ENCODE measurements at places on chromosomes 3 and 15. TPM values are rescaled to one million over a fixed set of nuclear protein-coding genes. Genes with fewer than 3 reads are reported as not detected.

The CLPX gene
- 19.5 TPM for total RNA-seq

The BCL6 gene
- total RNA-seq, result 14.6 TPM

The ROPN1 gene
- not detected for total RNA-seq

The MORC1 gene
- not detected for total RNA-seq

The PDCD6IP gene
- 74.1 TPM for total RNA-seq

The PPP1R14D gene
- total RNA-seq, result not detected

The ZNF592 gene
- total RNA-seq, result 5.5 TPM

The ANKUB1 gene
- not detected for total RNA-seq

The PLCB2 gene
- 2.2 TPM for total RNA-seq

The FES gene
- 20.0 TPM for total RNA-seq

The ST3GAL6 gene
- total RNA-seq, result 0.74 TPM

The GALK2 gene
- 36.9 TPM for total RNA-seq

The POC1A gene
- 31.1 TPM for total RNA-seq

The SYNPR gene
- not detected for total RNA-seq

The CHRNA7 gene
- total RNA-seq, result not detected

The SOX14 gene
- total RNA-seq, result not detected

The GP9 gene
- not detected for total RNA-seq

The KIF23 gene
- total RNA-seq, result 55.4 TPM

The GREM1 gene
- total RNA-seq, result 26.1 TPM

The TMEM212 gene
- not detected for total RNA-seq

The CLN6 gene
- total RNA-seq, result 28.2 TPM

The ASB7 gene
- 8.6 TPM for total RNA-seq

The SMCO1 gene
- 0.34 TPM for total RNA-seq

The MYLK gene
- total RNA-seq, result 149 TPM

The ABHD10 gene
- total RNA-seq, result 23.9 TPM

The SLC2A2 gene
- not detected for total RNA-seq

The SOX2 gene
- total RNA-seq, result not detected

The ARL6 gene
- 5.7 TPM for total RNA-seq

The STRA6 gene
- 0.17 TPM for total RNA-seq

The PIK3CA gene
- total RNA-seq, result 8.8 TPM

The GPR87 gene
- total RNA-seq, result 0.17 TPM

The GHSR gene
- not detected for total RNA-seq

The RLBP1 gene
- not detected for total RNA-seq

The CCDC9B gene
- total RNA-seq, result 4.2 TPM

The SIDT1 gene
- total RNA-seq, result not detected

The NAA80 gene
- total RNA-seq, result 21.7 TPM

The MB21D2 gene
- 10.3 TPM for total RNA-seq

The BTLA gene
- not detected for total RNA-seq

The EIF4A2 gene
- 239 TPM for total RNA-seq

The ACVR2B gene
- total RNA-seq, result 1.5 TPM

Measured in bronchus fibroblast of lung (primary cell).